ENCODE measurements at places on chromosomes 4 and X.

GRCh38 chr4:148091896-148092295, 350.3 kb downstream of the NR3C2 start:
- no peak for DNase-seq

GRCh38 chr4:109301651-109302360, 652 bp downstream of the COL25A1 start:
- no peak for DNase-seq

GRCh38 chrX:134599184-134599914, 58.9 kb downstream of the PLAC1 start:
- no peak for DNase-seq

GRCh38 chr4:185202984-185203485, 765 bp downstream of the CFAP97 start:
- DNase-seq = no peak

GRCh38 chr4:138311771-138312535, 69.8 kb upstream of the SLC7A11 start:
- DNase-seq = no peak

DNA sequence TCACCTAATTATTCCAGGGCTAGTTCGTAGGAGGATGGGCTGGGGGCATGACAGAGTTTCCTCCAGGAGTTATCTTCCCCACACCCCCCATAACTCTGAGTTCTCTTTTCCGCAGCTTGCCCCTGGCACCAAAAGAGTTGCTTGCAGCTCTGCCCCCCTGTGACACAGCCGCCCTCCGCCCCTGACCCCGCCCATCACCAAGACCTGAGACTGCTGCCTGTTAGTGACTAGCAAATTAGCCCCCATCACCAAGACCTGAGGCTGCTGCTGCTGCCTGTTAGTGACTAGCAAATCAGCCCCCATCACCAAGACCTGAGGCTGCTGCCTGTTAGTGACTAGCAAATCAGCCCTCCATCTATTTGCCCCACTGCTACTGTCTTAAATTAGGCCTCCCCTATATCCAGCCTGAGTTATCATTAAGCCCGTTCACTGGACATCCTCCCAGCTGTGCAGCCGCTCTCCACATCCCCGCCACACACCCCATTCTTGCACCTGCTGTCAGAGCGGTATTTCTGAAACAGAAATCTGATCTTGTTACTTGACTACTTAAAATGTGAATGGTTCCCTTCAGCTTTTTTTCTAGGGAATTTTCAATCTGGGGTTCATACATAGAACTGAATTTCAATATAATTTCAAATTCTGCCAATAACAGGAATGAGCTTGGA, 1.5 kb upstream of the PAPSS1 start:
- no peak for DNase-seq

DNA sequence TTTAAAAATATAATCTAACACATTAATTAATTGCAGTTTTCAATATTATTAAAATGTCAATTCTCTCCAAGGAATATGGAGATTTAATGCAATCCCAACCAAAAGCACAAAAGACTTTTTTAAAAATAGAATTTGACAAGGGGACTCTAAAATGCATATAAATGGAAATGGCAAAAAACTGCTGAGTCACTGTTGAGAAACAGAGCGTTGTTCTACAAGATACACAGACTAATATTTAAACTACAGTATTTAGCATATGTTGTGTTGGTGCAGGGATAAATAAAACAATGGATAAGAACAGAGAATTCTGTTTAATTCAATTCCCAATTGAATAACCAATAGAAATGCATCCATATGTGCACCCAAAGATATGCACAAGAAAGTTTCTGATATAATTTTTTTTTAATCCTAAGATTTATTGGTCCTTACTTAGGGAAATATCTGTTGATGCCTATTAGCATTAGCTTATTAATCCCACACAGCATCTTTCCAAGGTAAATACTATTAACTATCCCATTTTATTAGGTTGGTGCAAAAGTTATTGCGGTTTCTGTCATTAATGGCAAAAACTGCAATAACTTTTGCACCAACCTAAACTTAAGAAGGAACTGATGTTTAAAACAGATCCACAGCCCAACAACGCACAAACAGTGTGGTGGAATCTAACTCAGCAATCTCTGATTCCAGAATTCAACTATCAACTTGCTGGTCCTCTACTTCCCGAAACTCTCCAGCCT, 86.8 kb upstream of the VEGFC start:
- no peak for DNase-seq

DNA sequence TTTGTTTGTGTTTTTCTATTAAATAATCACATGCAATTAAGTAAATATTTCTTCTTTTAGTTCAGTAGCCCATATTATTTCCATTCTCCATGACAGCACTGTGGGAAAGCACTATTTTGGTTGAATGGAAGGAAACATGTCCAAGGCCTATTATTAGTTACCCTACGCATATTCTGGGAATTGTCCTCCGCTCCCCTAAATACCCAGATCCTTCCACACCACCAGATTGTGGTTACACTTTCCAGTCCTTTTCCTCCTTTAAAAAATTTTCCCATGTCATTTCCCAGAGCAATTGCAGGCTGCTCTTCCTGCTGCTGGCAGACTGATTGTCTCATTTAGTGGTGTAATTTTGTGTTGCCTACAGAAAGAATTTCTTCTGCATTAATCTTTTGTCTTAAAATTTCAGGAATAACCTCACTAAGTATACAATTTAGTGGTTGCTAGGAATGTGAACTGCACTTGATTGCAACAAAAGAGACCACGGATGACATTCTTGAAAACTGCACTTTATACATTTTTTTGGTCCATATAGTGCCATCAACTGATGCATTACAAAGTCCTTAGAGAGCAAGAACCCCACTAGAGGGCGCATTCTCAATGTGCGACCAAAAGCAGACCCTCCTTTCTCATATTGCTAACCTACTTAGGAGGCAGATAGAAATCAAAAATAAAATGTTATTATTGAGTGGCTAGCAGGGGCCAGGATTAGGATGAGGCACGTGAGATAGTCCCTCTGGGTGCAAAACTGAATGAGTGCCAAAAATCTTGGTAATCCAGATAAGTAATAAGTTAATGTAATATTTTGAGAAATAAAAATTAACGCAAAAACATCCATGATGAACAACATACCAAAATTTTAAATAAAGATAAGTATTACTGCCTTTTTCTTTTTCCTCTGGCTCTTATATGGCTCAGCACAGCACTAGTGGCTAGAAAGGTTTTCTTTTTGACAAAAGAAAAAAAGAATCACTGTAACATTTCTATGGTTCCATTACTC, 98.8 kb upstream of the IQCM start:
- DNase-seq = no peak

GRCh38 chrX:14228611-14229010, 198.9 kb upstream of the GEMIN8 start:
- DNase-seq = no peak

DNA sequence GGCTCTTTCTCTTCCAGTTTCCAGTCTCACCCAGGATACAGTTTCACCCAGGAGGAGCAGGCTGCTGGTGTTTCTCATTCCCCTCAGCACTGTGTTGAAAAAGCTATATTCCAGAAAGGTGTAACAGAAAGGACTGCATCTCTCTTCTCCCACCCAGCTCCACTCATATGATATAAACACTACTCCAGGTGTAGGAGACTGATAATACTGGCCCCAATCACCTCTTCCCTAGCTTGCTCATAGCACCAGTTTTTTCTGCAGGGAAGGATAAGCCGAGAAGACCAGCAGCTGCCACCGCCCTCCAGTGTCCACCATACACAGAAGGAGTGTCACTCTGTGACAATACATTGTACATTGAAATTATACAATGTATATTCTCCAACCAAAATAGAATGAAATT, 105.5 kb upstream of the STK26 start:
- no peak for DNase-seq

DNA sequence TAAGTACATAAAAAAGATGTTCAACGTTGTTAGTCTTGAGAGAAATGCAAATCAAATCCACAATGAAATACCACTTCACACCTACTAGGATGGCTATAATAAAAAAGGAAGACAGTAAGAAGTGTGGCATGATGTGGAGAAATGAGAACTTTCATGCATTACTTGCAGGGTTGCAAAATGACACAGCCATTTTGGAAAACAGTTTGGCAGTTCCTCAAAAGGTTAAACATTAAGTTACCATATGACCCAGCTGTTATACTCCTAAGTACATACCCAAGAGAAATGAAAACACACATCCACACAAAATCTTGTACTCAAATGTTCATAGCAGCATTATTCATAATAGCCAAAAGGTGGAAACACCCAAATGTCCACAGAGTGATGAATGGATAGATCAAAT, 25.8 kb upstream of the LIMCH1 start:
- no peak for DNase-seq

- DNase-seq = no peak
These were observed 109.0 kb downstream of the ANXA3 start for GRCh38 chr4:78660559-78660958.

GRCh38 chrX:115632455-115632854, 71.5 kb downstream of the PLS3 start:
- no peak for DNase-seq

DNA sequence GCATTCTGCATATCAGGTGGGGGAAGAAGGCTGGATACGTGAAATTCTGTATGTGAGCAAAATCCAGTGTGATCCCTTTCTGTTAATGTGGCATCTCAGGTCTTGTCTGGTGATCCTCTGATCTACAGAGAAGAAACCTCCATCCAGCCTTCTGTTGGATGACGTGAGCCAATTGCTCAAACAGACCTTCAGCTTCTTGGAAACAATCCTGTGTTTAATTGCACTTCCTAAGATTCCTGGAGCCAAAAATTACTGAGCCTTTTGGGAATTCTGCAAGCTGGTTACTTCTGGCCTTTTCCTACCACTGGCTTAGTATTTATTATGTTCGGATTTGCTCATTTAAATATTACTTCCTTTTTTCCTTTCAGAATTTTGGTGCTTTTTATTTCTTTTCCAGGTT, 51.2 kb downstream of the TRIML1 start:
- no peak for DNase-seq

GRCh38 chrX:100768679-100769338, 36.9 kb upstream of the SYTL4 start:
- peak; percentile 9 for DNase-seq

- no peak for DNase-seq
These were observed 5.2 kb upstream of the GRPEL1 start for GRCh38 chr4:7073059-7073458.

DNA sequence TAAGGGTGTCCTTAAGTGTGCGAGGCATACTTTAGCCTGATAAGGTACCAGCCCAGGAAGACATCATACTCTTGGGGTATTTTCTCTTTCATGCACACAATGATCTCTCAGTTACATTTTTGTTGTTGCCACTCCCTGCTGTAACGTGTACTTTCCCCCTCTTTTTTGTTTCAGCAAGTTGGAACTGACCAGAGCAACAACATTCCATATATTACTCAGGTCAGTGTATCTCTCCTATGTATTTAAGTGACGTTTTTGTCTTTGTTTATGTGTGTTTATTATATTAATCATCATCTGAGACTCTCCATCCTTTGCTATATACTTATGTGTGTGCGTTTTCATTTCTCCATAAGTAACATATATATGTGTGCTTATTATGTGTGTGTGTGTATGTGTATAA, 71.3 kb upstream of the VBP1 start:
- no peak for DNase-seq

- DNase-seq = no peak
These were observed 84.1 kb upstream of the MAGEA4 start for GRCh38 chrX:151828439-151829080.

DNA sequence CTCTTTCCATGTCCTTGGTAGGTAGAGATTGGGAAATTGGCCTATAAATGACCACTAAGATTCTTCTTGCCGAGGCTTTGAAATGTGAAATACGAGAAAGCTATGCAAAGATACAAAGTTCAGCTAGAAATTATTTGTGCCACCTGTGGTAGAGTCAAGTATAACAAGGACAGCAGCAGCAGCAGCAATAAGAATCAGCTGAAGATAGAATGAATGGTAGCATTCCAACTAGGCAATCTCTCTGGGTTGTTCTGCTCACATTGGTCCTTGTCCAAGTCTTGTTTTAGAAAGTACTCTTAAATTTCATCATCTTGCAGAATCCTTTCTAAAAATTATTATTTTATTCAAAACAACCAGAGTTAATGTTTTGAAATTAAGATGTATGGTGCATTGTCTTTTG, 67.8 kb upstream of the PCDH10 start:
- DNase-seq = no peak

- no peak for DNase-seq
These were observed 83.9 kb upstream of the USP9X start for GRCh38 chrX:41001327-41001726.

GRCh38 chr4:6999172-7000086, 43.7 kb upstream of the TADA2B start:
- no peak for DNase-seq

- no peak for DNase-seq
These were observed 94.2 kb downstream of the PHEX start for GRCh38 chrX:22126327-22126726.

GRCh38 chr4:95898226-95898625, 58.3 kb downstream of the PDHA2 start:
- DNase-seq = no peak

- DNase-seq = no peak
These were observed 66.1 kb downstream of the TRIM2 start for GRCh38 chr4:153270361-153270760.

DNA sequence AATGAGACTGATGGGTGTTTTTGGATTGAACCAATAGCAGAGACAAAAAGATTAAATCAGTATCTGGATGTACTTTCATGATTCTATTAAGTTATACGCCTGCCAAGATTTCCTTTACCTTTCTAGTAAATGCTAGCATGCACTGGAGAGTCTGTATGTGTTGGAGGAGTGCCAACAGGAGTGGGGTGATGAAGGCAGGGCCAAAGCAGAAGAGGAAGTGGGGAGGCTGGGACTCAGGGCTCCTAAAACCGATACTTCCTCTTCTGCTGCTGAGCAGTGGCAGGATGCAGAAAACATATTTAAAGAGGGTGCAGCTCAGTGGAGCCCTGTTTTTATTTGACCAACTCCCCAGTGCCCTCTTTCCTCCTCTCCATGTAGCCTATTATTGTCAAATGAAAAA, 5.6 kb downstream of the CYSLTR1 start:
- DNase-seq = no peak

DNA sequence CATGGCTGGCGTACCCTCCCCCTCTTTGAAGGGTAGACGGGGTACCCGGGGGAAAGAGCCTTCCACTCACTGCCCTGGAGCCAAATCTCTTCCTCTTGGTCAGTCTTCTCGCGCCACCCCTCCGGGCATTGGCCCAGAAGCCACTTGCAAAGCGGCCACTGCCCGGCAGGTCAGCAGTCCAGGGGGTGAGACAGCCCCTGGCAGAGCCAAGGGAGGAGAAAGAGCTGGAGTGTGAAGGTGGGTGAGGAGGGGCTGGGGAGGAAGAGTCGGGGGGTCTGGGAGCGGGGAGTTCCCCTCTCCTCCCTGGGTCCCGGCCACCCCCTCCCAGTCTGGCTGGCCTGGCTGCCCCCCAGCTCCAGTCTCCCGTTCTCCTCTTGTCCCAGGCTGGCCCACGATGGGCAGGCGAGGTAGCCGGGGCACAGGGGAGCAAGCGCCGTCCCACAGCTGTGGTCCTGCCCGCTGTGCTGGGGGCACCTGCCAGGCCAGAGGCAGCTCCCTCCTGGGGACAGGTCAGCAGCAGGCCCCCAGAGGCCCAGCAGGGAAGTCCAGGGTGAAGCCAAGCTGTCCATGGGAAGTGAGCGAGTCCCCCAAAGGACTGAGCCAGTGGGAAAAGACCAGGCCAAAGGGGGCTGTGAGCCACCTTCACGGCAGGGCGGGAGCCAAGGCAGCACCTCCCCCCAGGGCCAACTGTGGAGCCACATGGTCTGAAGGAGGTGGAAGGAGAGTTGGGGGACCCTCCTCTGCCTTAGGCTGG, 21.6 kb upstream of the DUSP9 start:
- DNase-seq = no peak

- DNase-seq = no peak
These were observed 3.4 kb downstream of the HCFC1 start for GRCh38 chrX:153968255-153968654.

GRCh38 chr4:130485371-130485770, 1389.4 kb downstream of the C4orf33 start:
- DNase-seq = no peak

Data from NCI-H774 (cell line).